ENCODE measurements at places on chromosomes 16 and 17. TPM values are rescaled to one million over a fixed set of nuclear protein-coding genes. Genes with fewer than 3 reads are reported as not detected.

KRT40 gene
- not detected for total RNA-seq

CCL7 gene
- total RNA-seq, result not detected

SDR42E2 gene
- total RNA-seq, result not detected

CDT1 gene
- total RNA-seq, result 1.5 TPM

UMOD gene
- not detected for total RNA-seq

MMP28 gene
- total RNA-seq, result 127 TPM

PRR29 gene
- total RNA-seq, result 0.20 TPM

MLKL gene
- total RNA-seq, result 11.6 TPM

AGRP gene
- total RNA-seq, result not detected

CCL23 gene
- 36.9 TPM for total RNA-seq

GAST gene
- not detected for total RNA-seq

STX1B gene
- 1.5 TPM for total RNA-seq

CNOT1 gene
- 122 TPM for total RNA-seq

RMI2 gene
- 2.0 TPM for total RNA-seq

All from tibial nerve (tissue), 4 donors.